Cardiac atrium fibroblast (primary cell): ENCODE measurements at places on chromosomes 4 and X. TPM values are rescaled to one million over a fixed set of nuclear protein-coding genes. Genes with fewer than 3 reads are reported as not detected.

The WWC2 gene
- 16.8 and 24.0 TPM in 2 replicates for total RNA-seq

The RADX gene
- total RNA-seq, result 0.16 TPM in 1 of 2 replicates, not detected in the other

The LRCH2 gene
- 0.72 and 0.81 TPM in 2 replicates for total RNA-seq

The KLF8 gene
- total RNA-seq, result 1.4 and 2.1 TPM in 2 replicates

The STATH gene
- total RNA-seq, result not detected in 2 replicates

The EMCN gene
- 6.7 and 8.3 TPM in 2 replicates for total RNA-seq
